ENCODE measurements at places on chromosomes 5 and 9. TPM values are rescaled to one million over a fixed set of nuclear protein-coding genes. Genes with fewer than 3 reads are reported as not detected.

The RCL1 gene
- total RNA-seq = 21.5 TPM

The FAM151B gene
- 3.8 TPM for total RNA-seq

The PCDHB5 gene
- total RNA-seq = 2.0 TPM

The SPAAR gene
- not detected for total RNA-seq

The LCN9 gene
- total RNA-seq = not detected

The LECT2 gene
- total RNA-seq = not detected

The SAXO1 gene
- total RNA-seq = not detected

The SPINK6 gene
- total RNA-seq = 0.61 TPM

The ZNF483 gene
- 4.2 TPM for total RNA-seq

The TMC1 gene
- total RNA-seq = not detected

The MROH2B gene
- not detected for total RNA-seq
